ENCODE measurements at places on chromosomes 1 and 21.

GRCh38 chr21:29810871-29811270, 128.9 kb downstream of the GRIK1 start:
- DNase-seq: no peak

DNA sequence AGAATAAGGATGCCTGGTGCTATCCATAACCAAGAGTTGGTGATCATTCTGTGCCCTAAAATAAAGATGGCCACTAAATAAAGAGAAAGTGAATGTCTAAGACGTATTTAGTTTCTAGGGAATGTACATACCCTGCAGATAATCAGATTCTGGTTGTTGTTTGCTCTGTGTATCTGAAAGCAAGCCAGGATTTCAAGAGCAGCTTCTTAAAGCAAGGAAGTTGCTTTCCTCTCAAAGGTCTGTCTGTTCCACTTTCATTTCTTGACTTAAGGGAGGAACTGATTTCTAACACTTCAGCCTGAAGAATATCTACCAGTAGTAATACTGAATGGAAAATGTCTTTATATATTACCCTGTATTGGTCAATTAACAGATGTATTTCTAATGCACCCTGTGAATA, 88.8 kb downstream of the KIF1B start:
- no peak for DNase-seq

- DNase-seq: no peak
These were observed 37.4 kb downstream of the CC2D1B start for GRCh38 chr1:52328615-52329014.

- peak; percentile 21 for DNase-seq
These were observed 111.4 kb downstream of the SIK1 start for GRCh38 chr21:43315244-43316137.

GRCh38 chr1:175648927-175649326, 94.5 kb downstream of the TNR start:
- no peak for DNase-seq

- DNase-seq: no peak
These were observed 12.2 kb downstream of the UTP25 start for GRCh38 chr1:209839875-209840546.

GRCh38 chr1:207959141-207959825, 48.4 kb upstream of the CD34 start:
- DNase-seq: no peak

DNA sequence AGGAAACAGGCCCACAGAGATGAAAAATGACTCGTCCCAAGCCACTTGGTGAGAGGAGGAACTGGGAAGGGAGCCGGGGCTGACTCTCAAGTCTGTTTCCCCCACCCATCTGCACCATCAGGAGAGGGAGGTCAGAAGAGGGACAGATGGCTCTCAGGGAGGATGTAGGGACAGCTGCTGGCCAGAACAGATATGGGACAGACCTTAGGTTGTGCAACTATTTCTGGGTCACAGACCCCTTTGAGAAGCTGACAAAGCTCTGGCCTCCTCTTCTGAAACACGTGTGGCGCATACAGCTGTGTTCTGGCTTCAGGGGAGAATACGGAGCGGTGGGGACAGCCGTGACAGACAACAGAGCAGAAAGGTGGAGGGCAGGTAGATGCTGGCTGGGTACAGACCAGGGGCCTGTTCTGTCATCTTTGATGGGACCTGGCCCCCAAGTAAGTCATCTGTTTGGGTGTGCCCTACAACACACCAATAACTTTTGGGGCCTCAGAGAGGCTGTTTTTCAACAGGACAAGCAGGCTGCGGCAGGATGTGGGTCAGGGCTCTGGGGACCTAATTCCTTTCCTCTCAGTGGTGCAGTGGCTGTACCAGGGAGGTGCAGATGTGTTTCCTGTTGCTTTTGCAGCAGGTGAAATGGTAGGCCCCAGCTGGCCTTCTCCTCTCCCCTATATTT, 7.3 kb downstream of the SH3BGRL3 start:
- DNase-seq: peak; percentile 77

- peak; percentile 62 for DNase-seq
These were observed at the start of gene MCOLN2 for GRCh38 chr1:84996846-84997666. MCOLN2 (minus strand) TSS chr1:84997113; CDS start chr1:84996872, 241 bp downstream.

DNA sequence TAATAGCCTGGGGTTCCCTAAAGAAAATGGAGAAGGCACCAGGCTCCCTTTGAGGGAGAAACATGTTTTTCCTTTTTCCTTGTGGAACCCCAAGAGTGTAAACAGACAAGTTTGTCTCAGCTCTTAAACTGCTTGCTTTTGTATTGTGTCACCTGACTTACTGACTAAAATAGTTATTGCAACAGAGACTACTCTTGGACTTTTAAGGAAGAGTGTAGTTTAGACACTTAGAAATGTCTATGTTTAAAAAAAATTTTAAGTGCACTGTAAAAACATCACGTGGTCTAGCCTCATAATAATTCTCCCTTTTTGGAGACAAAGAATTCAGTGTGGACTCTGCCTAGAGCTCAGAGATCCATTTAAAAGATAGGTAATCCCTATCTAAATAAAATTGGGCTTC, 141.1 kb downstream of the TRIM33 start:
- no peak for DNase-seq
